ENCODE measurements at places on chromosomes 16 and 17.

DNA sequence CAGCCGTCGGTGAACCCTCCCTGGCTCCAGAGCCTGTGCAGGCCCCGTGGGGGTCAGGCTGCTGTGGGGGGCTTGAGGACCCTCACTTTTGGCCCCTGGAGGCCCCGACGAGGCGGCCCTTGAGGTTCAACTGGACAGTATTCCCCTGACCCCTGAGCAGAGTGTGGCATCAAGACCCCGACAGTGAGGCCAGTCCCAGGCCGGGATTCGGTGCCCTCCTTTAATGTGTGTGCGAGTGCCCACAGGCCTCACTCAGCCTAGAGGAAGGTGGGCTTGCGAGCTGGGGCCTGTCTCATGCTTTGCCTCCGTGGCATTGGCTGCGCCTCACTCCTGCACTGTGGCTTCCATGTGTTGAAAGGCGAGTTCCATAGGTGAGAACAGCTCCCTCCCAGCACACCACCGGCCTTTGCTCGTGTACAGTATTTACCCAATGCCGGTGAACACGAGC is 94.5 kb downstream of the METRNL start:
- no peak for DNase-seq

DNA sequence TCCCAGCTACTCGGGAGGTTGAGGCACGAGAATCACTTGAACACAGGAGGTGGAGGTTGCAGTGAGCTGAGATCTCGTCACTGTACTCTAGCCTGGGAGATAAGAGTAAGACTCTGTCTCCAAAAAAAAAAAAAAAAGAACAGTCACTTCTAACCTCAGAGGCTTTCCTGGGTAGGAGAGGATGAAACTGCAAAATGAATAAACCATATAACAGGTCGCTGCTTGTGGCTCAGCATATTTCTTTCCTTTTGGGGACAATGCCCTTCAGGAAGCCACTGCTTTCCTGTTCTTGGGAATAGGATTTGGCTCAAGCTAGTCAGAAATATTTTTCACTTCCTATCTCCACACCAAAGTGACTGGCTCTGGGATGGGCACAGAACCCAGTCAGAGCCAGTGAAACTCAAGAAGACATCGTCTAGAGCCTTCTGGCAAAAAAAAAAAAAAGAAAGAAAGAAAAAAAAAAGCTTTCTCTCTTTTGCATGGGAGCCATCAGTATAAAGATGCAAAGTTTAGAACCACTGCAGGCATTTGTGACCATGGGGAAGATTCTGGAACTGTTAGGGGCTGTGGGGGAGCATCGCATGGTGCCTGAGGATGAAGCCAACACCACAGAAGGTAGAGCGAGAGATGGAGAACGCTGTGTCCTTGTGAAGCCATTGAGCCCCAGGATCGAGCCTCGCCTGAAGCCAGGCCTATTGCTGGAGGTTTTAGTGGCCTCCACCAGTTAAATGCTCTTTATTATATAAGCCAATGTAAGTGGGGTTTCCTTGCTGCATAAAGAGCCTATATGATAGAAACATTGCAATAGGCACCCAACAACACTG is 71.8 kb upstream of the MRTFB start:
- no peak for DNase-seq

- DNase-seq = no peak
Observed at GRCh38 chr16:82241469-82242052, 71.5 kb upstream of the MPHOSPH6 start.

- DNase-seq = no peak
Observed at GRCh38 chr17:68807998-68808772, 147.0 kb downstream of the ABCA8 start.

GRCh38 chr16:11219178-11219577 is 36.8 kb downstream of the SOCS1 start:
- no peak for DNase-seq

GRCh38 chr16:81632392-81633146 is 146.5 kb upstream of the PLCG2 start:
- peak; percentile 41 for DNase-seq

GRCh38 chr17:47987240-47987835 is 16.4 kb downstream of the CDK5RAP3 start:
- DNase-seq = no peak

DNA sequence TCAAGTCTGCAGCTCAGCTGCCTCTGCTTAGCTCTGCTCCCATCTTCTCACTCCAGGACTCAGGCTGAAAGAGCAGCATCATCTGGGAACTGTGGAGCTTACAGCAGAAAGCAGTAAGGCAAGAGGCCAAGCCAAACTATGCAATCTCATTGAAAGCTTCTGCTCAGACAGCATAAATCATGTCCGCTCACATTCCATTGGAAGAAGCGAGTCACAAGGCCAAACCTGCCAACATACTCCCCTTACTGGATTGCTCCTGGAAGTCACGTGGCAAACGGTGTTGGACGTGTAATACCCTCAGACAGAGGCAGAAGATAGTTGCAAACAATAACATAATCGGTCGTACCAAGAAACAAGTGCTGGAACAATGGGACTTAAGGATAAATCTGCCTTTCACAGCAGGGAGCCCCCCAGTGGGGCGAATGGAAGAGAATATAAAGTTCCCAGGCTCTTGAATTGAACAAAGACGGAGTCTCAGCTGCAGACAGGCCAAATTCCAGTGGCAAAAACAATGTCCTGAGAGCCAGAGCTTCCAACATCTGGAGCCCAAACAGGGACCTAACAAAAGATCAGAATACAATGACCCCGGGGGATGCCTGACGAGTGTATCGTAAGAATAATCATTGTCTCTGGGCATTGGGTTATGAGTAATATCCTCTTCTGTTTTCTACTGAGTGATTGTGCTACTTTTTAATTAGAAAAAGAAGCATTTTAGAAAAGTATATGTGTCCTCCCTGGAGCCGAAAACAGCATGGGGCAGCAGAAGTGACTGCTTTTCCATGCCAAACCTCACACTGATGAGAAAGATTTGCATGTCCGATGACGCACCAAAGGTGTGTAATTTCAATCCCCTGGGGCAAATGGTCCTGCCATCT is 68.4 kb downstream of the CMC2 start:
- DNase-seq = peak; percentile 29

- no peak for DNase-seq
Observed at GRCh38 chr16:27303256-27304100, 10.3 kb upstream of the IL4R start.

GRCh38 chr17:17853811-17854447 is 17.1 kb upstream of the SREBF1 start:
- no peak for DNase-seq

DNA sequence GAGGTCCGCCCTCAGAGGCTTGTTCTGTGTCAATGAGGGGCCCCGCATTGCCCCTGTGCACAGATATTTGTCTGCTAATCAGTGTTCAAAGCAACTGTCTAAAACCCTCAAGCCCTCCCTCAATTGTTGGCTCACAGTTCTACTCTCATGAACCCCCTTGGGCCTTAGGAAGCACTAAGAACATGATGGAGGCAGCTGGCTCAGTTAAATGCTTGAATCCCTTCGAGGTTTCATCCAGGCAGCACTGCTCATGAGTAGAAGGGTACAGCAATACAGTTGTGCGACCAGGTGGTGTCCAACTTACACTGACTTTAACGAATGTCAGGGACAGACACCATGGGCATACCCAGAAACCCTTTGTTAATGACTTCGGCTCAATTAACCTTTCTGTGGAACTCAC is 89.2 kb upstream of the WSCD1 start:
- no peak for DNase-seq

DNA sequence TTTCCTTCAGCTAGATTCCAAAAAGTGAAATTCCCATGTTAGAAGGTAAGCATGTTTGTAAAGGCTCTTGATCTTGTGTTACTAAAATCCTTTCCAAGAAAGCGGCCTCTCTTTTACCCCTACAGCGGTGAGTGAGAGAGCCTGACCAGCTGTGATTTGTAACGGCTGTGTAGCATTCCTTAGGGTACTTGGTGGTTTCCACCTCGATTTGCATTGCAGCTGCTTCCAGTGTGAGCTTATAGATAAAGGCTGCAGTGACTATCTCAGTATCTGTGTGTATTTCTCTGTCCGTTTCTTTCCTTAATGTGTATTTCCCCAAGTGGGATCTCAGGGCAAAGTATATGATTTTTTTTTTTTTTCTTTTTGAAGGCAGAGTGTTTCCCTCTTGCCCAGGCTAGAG is 169.4 kb downstream of the SNX29 start:
- DNase-seq = no peak

- DNase-seq = no peak
Observed at GRCh38 chr17:73759324-73759723, 115.1 kb upstream of the SDK2 start.

DNA sequence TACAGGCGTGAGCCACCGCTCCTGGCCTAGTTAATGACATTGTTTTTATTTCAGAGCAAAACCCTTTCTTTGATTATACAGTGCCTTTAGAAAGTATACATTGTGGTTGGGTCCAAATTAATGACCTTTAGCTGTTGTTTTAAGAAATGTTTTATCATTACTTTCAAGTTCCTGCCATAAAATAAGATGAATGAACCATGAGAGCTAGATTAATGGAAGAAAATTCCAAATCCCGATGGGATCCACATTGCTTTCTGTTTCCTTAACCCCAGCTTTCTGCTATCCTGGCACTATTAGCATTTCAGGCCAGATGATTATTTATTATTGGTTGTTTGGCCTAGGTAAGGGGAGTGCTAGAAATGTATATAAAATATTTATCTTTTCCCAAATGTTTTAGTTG is 131.7 kb downstream of the ABCC1 start:
- no peak for DNase-seq

GRCh38 chr16:22265351-22265750 is 31.9 kb upstream of the POLR3E start:
- DNase-seq = no peak

GRCh38 chr17:83068641-83069570 is 10.5 kb upstream of the METRNL start:
- no peak for DNase-seq

- no peak for DNase-seq
Observed at GRCh38 chr17:57524839-57525568, 220.1 kb downstream of the CCDC182 start.

GRCh38 chr16:83336603-83337002 is 471.2 kb upstream of the HSBP1 start:
- no peak for DNase-seq

DNA sequence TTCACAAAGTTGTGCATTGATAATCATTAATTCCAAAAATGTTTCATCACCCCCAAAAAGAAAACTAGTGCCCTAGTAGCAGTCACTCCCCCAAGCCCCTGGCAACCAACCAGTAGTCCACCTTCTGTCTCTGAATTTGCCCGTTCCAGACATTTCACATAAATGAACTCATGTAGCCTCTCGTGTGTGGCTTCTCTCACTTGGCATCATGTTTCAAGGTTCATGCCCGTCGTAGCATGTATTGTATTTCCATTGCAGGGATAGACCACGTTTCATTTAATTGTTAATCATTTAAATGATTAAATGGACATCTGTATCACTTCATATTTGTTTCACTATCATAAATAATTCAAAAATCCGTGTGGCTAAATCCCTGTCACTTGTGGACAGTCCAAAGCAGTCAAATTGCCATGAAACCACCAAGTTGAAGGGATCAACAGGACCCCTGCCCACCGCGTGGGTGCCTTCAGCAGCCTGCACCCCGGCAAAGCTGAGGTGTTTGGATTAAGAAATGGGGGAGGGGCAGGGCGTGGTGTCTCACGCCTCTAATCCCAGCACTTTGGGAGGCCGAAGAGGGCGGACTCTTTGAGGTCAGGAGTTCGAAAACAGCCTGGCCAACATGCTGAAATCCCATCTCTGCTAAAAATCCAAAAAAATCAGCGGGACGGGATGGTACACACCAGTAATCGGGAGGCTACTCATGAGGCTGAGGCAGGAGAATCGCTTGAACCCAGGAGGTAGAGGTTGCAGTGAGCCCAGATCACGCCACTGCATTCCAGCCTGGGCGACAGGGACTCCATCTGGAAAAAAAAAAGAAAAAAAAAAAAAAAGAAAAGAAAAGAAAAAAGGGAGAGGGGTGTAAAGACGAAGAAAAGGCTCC is 8.7 kb upstream of the FLYWCH2 start:
- DNase-seq = no peak

GRCh38 chr17:82507631-82508175 is 11.8 kb upstream of the FOXK2 start:
- DNase-seq = no peak

DNA sequence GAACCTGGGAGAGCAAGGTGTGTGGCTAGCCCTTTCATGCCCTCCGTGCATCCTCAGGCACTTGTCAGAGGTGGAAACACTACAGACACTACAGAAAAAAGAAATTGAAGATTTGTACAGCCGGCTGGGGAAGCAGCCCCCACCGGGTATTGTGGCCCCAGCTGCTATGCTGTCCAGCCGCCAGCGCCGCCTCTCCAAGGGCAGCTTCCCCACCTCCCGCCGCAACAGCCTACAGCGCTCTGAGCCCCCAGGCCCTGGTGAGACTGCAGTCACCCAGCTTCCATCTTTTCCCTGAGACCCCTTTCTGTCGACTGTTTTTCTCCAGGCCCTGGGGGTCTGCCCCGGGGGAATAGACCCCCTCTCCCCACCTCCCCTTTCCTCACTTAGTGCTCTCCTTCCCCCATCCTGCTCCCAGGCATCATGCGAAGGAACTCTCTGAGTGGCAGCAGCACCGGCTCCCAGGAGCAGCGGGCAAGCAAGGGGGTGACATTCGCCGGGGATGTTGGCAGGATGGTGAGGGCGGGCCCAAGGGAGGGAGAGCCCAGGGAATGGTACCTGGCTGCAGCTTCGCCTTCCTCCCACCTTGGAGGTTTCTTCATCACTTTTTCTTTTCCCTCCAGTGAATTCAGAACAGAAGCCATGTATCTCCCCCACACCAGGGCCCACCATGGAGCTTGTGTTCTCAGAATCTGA is 2.3 kb downstream of the COA3 start:
- DNase-seq = no peak

GRCh38 chr17:59840329-59841090 is 52.2 kb downstream of the TUBD1 start:
- DNase-seq = no peak

DNA sequence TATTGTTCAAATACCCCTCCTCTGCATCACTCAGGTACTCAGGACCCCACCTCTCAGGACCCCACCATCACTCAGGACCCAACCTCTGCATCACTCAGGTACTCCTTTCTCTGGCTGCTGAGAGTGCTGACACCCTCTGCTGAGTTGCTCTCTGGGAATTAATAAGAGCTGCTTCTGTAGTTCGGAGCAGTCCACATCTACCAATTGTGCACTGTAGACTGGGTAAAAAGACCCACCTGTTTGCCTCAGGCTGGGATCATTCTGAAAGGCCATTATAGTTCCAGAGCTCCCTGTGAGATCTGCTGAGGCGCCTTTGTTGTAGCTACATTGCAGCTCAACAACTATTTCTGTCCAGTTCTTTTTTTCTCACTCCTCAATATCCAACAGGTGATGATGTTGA is 276.3 kb upstream of the MYOCD start:
- DNase-seq = no peak

- DNase-seq = peak; percentile 38
Observed at GRCh38 chr17:47280072-47280811, 26.6 kb downstream of the ITGB3 start.

- no peak for DNase-seq
Observed at GRCh38 chr17:48615047-48615962, at the start of gene HOXB8. HOXB8 (minus strand) TSS chr17:48615292; CDS start chr17:48614704, 588 bp downstream.

- DNase-seq = no peak
Observed at GRCh38 chr17:71764505-71764904, 356.3 kb upstream of the SOX9 start.

DNA sequence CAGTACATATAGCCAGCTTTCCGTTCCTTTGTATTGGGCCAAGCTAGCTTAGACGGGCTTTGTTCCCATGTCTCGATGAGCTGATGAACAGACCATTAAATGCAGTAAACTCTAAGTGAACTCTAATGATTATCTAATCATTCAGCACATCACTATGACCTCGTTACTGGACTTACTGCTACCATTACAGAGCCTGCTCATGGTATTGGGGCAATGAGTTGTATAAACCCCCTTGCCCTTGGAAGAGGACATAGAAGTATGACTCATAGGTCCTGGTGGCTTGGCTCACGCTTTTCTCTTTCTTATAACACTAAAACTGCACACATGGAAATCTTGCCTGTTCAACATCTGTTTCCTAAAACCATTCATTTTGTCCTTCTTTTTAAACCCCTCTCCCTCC is 93.6 kb upstream of the DYNLRB2 start:
- no peak for DNase-seq
